Kidney tubule cell (primary cell): ENCODE measurements at places on chromosomes 6 and 20.

DNA sequence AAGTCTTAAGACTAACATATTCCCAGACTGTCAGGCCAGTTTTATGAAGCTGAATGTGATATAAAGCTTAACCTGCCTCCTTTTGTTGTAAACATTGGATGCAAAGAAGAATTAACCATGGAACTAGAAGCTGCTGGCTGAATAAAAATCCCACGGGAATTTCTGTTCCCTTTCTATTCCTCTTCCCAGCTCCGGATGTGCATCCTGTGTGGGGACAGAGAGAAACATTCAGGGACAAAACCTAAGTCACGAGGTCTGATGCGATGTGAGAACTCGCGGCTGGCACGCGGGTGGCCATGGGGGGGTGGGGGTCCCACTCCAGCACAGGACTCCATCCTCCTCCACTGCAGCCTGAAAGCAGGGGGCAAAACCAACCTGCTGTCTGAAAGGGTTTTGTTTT lies 32.2 kb downstream of the RAMACL start:
- no peak for DNase-seq

DNA sequence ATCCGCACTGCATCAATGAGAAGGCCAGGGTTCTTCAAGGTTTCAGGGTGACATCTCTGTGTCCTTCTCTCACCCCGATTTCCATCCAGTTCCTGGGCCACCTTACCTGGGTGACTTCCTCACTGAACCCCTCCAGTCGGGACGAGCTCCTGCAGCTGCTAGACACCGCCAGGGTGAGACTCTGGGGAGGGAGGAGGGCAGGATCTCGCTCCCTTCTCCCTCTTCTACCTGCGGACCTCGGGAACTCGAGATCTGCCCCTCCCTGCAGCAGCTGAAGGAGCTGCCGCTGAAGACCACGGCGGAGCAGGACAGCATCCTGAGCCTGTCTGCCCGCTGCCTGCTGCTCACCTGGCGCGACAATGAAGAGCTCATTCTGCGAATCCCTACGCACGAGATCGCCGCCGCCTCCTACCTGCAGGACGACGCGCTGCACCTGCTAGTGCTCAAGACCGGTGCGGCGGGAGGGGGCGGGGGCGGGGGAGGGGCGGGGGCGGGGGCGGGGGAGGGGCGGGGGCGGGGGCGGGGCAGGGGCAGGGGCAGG lies 7.5 kb downstream of the CCM2L start:
- DNase-seq: peak; percentile 76

DNA sequence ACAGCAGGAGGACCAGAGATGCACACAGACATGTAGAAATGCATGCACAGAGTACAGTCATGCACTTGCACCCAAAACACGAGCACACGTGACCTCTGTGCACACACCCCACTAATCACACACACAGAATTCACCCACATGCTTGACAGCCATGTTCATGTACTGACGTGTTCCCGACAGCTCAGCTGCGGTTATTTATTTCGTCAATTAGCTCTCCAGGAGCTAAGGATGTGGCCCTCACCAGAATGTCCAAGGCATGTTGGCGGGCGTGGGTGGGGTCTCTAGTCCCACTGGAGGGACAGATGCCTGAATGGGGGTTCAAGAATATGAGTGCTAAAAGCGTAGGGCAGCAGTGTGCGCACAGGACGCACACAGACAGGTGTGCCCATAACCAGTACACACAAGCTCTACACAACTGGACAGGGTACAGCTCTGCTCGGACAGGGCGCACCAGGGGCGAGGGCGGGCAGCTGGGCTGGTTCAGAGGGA lies 571 bp upstream of the PRPF6 start:
- DNase-seq: no peak

GRCh38 chr6:10513544-10513943 lies 7.6 kb upstream of the GCNT2 start:
- DNase-seq: no peak

DNA sequence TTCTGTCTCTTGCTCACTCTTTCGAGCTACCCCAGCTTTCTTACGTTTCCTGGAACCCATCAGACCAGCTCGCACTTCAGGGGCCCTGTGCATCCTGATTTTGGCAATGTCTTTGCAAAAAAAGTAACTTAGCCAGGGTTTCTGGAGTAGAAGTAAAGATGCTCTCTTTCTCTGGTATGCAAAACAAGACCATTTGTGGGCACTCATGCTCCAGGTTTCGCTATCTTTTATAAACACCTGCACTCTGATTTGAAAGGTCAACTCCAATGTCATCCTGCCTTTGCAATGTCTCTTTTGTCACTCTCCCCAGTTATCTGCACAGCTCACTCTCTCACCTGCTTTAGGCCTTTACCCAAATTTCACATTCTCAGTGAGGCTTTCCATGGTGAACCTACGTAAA lies 869.1 kb downstream of the QKI start:
- DNase-seq: no peak

- DNase-seq: no peak
Observed at GRCh38 chr6:26489996-26490964, 9.8 kb upstream of the BTN1A1 start.

GRCh38 chr6:79546186-79546585 lies 9.0 kb upstream of the LCA5 start:
- DNase-seq: peak; percentile 35

GRCh38 chr20:15220009-15220656 lies 882.7 kb upstream of the FLRT3 start:
- DNase-seq: peak; percentile 41

GRCh38 chr6:1285556-1285955 lies 26.3 kb upstream of the FOXQ1 start:
- DNase-seq: no peak

- no peak for DNase-seq
Observed at GRCh38 chr20:50194831-50195523, 4.3 kb downstream of the CEBPB start.

- no peak for DNase-seq
Observed at GRCh38 chr20:52275181-52275691, 83.7 kb upstream of the ZFP64 start.

- peak; percentile 73 for DNase-seq
Observed at GRCh38 chr6:144104898-144105487, 9.6 kb upstream of the SF3B5 start.
